Lung microvascular endothelial cell (primary cell): ENCODE measurements at places on chromosomes 16 and 17. TPM values are rescaled to one million over a fixed set of nuclear protein-coding genes. Genes with fewer than 3 reads are reported as not detected.

Gene MT4
- total RNA-seq = not detected in 2 replicates

Gene MIS12
- 9.6 and 14.3 TPM in 2 replicates for total RNA-seq

Gene BIRC5
- 10.3 and 50.3 TPM in 2 replicates for total RNA-seq

Gene GUCY2D
- total RNA-seq = not detected in 2 replicates

Gene SCPEP1
- 26.6 and 27.7 TPM in 2 replicates for total RNA-seq

Gene ZDHHC1
- 2.6 and 3.5 TPM in 2 replicates for total RNA-seq

Gene OR2C1
- under 0.01 TPM in 1 of 2 replicates, not detected in the other for total RNA-seq

GRCh38 chr17:77451245-77451893 lies 310.6 kb downstream of the SEC14L1 start:
- peak; percentile 65 for DNase-seq

DNA sequence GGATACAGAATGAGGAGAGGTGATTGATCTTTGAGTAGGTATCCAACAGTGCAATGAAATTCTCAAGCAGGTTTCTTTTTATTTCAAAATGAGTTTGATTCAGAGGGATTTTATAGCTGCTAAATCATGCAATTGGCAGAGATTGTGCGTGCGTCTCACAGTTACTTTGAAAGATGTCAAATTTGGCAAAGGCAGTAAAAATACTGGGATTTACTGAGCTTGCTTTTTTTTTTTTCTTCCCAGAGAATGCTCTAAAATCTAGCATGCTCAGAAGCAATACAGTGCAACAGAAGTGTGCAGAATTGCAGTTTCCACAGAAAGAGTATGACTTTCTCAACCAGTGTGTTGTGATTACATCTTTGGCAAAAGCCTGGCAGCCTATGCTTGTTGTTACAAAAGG lies 410.7 kb upstream of the GOT2 start:
- DNase-seq = no peak

- DNase-seq = no peak
Measured at GRCh38 chr17:80803451-80804428, 187.9 kb upstream of the CHMP6 start.

GRCh38 chr16:53159781-53160436 lies 105.1 kb downstream of the CHD9 start:
- DNase-seq = peak; percentile 72

- no peak for DNase-seq
Measured at GRCh38 chr17:5711344-5711743, 127.0 kb upstream of the NLRP1 start.

GRCh38 chr16:31868691-31869167 lies 4.9 kb upstream of the ZNF267 start:
- peak; percentile 80 for DNase-seq

- no peak for DNase-seq
Measured at GRCh38 chr17:17941015-17941414, 31.2 kb downstream of the TOM1L2 start.

GRCh38 chr16:69936751-69937211 lies 14.4 kb upstream of the CLEC18A start:
- no peak for DNase-seq

- DNase-seq = no peak
Measured at GRCh38 chr17:27946513-27946912, 53.3 kb upstream of the LYRM9 start.

- DNase-seq = no peak
Measured at GRCh38 chr16:17743158-17743557, 272.4 kb upstream of the XYLT1 start.

DNA sequence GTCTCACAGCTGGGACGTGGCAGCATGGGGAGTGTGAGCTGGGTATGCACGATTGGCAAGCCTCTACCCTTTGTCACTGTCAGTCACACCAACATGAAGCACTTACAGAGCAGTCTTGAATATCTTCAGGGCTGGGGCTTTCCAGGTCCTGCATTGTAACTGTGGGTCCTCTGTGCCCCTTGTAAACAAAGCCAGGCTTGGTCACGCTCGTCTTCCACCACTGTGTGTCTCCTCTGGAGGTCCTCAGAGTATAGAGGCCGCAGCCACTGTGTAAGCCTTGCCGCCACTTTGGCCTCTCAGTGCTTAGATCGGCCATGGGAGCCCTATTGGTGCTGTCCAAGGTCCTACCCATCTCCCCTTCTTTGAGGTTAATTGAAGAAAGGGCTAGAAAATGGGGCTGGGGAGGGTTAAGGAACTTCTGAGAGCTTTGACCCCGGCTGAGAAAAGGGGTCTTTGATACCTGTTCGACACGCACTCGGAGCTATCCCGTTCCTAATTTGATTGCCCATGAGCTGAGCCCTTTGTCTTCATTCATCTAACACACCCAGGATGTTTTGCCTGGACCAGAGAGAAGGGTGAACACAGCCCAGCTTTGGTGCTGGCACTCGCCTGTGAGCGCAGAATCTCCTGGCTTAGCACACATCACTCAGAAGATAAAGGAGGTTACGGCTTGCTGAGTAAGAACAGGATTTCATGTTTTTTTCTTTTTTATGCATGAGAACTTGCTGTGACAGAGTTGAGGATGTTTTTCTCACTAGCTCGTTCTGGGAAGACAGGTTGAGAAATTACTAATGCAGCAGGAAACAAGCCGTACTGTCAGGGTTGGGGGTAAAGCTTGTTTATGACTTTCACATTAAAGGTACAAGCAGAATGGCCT lies 267.9 kb downstream of the CPPED1 start:
- peak; percentile 15 for DNase-seq

DNA sequence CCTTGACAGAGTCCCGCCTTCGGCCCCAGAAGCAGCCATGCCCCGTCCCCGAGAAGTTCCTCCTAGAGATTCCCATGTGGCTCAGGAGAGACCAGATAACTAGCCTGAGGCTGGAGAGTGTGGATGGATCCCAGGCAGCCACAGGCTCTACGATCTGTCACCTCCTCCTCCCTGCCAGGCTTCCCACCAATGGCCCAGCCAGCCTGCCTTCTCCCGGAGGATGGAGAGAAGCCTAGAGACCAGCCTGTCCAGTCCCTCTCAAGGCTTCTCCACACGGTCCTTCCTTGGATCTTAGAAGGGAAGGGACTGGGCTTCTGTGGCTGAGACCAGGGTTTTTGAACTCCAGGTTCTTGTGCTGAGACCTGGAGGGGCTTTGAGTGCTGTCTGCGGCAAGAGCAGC lies 1.6 kb upstream of the SMTNL2 start:
- no peak for DNase-seq

GRCh38 chr17:48593126-48593829 lies at the start of gene HOXB5:
HOXB5 (minus strand) TSS chr17:48593779; CDS start chr17:48593682, 97 bp downstream.
- DNase-seq = peak; percentile 42

GRCh38 chr17:28724500-28725165 lies 1.4 kb downstream of the TLCD1 start:
- DNase-seq = no peak

- no peak for DNase-seq
Measured at GRCh38 chr16:30533748-30534367, 800 bp downstream of the ZNF747 start.

DNA sequence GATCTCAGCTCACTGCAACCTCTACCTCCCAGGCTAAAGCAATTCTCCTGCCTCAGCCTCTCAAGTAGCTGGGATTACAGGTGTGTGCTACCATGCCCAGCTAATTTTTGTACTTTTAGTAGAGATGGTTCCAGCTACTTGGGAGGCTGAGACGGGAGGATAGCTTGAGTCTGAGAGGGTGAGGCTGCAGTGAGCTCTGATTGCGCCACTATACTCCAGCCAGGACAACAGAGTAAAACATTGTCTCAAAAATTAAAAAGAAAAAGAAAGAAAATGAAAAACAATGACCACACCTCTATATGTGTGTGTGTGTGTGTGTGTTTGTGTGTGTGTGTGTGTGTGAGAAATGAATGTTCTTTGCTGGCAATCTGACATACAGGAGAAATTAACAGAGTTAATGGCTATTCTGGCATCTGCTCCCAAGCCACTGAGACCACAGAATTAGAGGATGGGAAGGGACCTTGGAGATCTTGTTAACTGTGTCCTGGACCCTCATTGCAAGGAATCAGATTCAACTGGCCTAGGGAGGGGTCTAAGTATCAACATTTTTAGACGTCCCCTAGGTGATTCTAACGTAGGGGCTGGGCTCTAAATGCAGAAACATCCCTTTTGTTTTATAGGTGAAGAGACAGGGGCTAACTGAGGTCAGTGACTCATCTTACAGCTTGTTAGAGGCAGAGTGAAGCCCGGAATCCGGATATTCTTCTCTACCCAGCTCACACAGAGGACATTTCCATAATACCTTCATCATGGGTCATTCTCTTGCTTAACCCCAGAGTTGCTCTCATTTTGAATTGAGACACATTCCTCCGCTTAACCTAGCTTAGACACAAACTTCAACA lies 16.4 kb upstream of the MARCHF10 start:
- DNase-seq = peak; percentile 73

GRCh38 chr16:27303256-27304100 lies 10.3 kb upstream of the IL4R start:
- no peak for DNase-seq

DNA sequence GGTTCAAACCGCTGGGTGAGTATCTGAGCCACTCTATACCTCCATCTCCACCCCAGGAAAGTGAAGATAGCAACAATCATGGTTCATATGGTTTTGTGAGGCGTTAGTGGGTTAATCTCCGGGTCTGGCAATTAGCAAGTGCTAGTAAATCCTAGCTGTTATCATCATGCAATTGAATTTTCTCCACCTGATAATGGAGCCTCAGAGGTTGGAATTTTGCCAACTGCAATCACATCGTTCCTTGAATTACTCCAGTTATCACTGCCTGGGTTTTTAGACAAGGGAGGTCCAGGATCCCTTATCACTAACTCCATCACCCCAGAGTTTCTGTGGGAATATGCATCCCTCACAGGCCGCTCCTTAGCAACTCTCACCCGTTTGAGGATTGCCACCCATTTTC lies 311.5 kb downstream of the RBFOX1 start:
- no peak for DNase-seq

GRCh38 chr16:72050769-72051464 lies 3.4 kb upstream of the HP start:
- no peak for DNase-seq
